Fibroblast of mammary gland (primary cell): ENCODE measurements at places on chromosomes 4 and X.

GRCh38 chr4:139749338-139749737 is 83.7 kb downstream of the MGST2 start:
- no peak for DNase-seq

GRCh38 chr4:153207567-153207966 is 3.3 kb downstream of the TRIM2 start:
- peak; percentile 31 for DNase-seq

GRCh38 chr4:3219761-3220475 is 29.0 kb upstream of the MSANTD1 start:
- no peak for DNase-seq

GRCh38 chr4:72430988-72431387 is 138.0 kb downstream of the ADAMTS3 start:
- DNase-seq, result no peak

DNA sequence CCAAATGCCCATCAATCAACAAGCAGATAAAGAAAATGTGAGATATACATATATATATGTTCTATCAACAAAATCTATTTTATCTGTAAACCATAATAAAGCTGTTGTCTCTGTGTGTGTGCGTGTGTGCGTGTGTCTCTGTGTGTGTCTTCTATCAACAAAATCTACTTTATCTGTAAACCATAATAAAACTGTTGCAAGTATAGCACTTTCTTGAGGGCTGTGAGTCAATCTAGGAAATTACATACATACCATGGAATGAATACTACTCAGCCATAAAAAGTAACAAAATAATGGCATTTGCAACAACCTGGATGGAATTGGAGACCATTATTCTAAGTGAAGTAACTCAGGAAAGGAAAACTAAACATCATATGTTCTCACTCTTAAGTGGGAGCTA is 12.5 kb upstream of the PLK4 start:
- no peak for DNase-seq

DNA sequence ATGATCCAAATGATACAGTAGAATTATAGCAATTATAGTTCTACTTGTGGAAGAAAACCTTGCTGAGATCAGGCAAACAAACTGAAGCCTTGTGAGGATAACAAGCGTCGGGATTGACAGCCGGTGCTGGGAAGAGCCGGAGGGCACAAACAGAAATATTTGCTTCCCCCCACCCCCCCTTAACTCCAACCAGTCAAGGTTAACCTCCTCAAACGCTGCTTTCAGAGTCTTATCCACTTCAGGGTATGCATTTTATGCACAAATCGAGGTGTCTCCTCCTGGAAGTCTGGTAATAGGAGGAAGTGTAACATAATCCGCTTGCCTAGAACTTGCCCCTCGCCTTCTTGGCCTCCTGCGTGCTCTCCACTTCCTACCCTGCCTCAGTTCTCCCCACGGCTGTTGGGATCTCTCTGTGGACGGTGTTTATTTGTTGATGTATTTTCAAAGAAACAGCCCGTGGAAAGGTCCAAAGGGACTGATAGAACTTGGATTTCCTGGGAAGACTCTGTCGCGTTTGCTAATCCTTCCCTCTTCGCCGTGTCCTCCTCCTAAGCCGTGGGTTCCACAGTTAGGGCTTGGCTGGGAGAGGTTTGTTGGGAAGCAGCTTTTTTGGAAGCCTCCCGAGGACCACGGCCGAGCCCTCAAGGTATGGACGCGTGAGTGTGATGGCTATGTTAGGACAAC is 4.1 kb upstream of the ARX start:
- no peak for DNase-seq

DNA sequence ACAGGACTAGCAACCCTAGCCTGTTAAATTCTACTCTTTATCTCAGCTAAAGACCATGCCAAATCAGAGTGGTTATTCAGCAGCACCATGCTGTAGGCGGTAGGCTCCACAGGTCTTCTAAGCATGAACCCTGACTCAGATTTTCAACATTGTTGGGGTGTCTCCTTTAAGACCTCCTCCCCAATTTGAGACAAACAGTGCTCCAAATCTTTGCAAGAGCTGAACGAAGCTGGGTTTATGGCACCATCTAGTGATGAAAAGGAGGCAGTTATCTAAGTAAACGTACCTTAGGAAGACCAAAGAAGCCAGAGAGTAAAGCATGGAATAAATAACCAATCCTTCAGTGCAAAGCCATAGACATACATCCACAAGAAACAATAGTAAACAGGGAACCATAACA is 334.5 kb upstream of the SLC7A11 start:
- DNase-seq, result peak; percentile 48

- DNase-seq, result peak; percentile 18
Measured at GRCh38 chr4:107060388-107060787, 24.3 kb upstream of the DKK2 start.

DNA sequence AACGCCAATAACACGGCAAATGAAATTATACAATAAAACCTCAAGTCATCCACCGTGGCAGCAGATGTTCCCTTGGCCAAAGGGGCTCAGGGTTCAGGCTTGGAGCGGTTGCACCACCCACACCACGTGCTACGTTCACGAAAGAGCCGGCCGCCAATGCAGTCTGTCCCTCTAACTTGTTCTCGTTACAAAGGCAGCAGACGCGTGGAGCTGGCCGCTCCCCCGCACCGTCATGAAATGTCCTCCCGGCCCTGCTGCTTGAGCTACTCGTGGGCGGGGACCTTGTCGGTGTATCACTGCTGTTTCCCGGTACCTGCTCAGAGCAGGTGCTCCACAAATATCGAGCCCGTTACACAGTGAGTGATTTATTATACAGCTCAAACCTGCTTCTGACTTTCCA is 36.4 kb upstream of the MAN2B2 start:
- no peak for DNase-seq

DNA sequence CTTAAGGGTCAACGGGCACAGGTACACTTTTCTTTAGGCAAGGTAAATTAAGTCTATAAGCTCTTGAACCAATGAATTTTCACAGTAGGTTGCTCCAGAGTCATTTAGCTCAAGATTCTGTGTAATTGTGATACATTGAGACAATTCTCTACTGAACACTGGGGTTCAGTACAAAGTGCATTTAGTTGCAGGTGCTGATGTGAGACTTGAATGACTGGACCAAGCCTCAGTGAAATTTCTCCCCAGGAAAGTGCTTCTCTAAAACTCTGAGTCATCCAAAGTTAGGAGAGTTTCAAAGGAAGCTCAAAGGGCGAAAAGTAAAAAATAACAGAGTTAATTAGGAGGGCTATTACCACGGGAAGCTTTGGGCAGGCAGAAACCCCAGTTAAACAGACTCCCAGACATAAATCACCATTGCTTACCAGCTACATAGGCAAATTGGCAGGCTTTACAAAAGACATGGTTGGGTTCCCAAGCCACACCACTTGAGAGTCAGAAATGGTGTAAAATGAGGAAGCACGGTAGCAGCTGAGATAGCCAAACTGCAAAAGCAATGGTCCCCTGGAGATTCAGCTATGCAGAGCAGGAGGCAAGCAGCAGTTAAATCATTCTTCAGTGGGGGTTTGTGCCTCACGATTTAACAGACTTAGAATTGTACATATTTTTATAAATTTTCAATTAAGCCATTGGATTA is 202.6 kb downstream of the PCDH19 start:
- no peak for DNase-seq

DNA sequence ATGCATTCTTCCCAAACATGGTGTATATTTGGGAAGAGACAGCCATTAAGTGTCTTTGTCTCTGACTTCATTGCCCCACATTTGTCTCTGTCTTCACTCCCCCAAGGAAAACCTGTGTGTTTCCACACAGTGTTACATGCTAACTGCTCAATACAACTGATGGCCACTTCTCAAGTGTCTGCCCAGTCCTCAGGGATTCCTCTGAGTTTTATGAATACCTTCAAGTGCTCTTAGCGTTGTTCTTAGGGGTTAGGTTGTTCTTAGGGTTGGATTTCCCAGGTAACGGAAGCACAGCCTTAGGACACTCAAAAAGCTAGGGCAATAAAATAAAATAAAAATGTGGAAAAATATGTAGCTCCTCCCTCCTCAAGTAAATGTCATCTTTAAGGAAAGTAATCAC is 64.7 kb upstream of the PLAC8 start:
- no peak for DNase-seq

GRCh38 chr4:68447201-68447600 is at the start of gene TMPRSS11E:
Gene TMPRSS11E (plus strand): TSS chr4:68447463. CDS start chr4:68447513, 50 bp downstream.
- DNase-seq, result no peak

- DNase-seq, result no peak
Measured at GRCh38 chr4:112284662-112285411, 867 bp downstream of the TIFA start.

DNA sequence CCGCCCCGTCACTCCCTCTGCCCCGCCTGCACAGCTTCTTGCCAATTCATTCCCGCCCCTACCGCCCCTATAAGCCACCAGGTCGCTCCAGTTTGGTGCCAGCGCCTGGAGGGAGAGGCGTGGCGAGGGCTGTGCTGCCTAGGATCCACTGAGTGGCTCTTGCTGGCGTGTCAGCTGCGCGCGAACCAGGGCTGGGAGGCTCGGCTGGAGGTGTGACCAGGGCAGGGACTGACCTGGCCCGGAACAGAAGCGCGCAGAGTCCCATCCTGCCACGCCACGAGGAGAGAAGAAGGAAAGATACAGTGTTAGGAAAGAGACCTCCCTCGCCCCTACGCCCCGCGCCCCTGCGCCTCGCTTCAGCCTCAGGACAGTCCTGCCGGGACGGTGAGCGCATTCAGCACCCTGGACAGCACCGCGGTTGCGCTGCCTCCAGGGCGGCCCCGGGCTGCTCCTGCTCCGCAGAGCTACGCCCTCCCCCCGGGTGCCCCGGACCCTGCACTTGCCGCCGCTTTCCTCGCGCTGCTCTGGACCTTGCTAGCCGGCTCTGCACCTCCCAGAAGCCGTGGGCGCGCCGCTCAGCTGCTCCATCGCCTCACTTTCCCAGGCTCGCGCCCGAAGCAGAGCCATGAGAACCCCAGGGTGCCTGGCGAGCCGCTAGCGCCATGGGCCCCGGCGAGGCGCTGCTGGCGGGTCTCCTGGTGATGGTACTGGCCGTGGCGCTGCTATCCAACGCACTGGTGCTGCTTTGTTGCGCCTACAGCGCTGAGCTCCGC is at the start of gene GPR78:
Gene GPR78, plus strand, starts transcription at position 72 of the 773 bp plus-strand sequence. Its CDS starts 591 bp downstream, at position 663.
- DNase-seq, result peak; percentile 42

DNA sequence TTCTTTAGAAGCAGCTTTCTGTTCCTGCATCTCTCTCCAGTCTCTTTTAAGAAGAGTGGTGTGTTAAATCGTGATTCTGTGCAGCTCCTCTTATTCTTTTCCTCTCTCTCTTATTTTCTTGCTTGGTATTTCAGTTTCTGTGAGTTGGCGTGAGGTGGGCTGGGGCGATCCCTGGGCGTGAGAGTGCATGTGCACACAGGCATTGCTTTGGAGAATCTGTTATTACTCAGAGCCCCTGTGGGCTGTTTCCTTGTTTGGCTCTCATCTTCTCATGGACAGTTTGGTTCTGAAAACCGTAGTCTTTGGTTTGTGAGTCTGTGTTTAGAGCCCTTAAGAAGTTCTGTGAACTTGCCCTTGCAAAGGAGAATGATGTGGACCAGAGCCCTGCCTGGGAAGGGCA is 97.2 kb upstream of the CLNK start:
- no peak for DNase-seq

DNA sequence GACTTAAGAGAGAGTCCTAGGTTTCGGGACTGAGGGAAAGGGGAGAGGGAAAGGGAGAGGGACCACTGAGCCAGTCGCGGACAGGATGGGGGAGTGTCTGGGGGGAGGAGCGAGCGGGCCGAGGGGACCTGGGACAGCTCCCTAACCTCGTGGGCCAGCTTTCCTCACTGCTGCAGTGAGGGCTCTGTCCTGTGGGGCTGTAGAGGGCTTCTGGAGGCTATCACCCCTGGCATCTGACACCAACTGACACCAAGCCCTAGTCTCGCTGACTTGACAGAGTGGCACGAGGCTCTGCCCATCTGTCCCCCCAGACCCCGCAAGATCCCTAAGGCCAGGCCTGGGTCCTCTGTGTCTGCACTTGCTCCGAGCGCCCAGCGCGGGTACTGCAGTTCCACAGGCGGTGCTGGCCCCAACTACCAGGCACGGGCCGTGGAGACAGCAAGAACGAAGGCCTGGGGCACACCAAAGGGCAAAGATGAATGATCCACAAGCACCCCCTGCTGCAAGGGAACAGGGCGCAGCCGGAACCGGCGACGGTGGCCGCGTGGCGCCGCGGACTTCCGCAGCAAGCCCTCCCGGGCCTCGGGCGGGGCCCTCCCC is 465 bp downstream of the HAUS7 start:
- DNase-seq, result peak; percentile 28

DNA sequence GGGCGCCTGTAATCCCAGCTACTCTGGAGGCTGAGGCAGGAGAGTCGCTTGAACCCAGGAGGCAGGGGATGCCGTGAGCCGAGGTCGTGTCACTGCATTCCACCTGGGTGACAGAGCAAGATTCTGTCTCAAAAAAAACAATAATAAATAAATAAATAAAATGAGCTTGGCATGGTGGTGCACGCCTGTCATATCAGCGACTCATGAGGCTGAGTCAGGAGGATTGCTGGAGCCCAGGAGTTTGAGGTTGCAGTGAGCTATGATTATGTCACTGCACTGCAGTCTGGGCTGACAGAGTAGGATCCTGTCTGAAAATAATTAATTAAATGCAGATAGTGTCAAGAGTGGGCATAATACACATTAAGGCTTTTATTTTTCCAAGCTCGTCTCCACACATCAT is 77.5 kb downstream of the DHRSX start:
- DNase-seq, result peak; percentile 75

GRCh38 chr4:6772223-6772928 is 10.2 kb upstream of the KIAA0232 start:
- DNase-seq, result no peak

GRCh38 chr4:59240011-59240410 is 1960.1 kb upstream of the ADGRL3 start:
- no peak for DNase-seq

GRCh38 chr4:156144961-156145360 is 191.3 kb upstream of the CTSO start:
- DNase-seq, result no peak

- no peak for DNase-seq
Measured at GRCh38 chr4:24705016-24705753, 90.2 kb upstream of the SOD3 start.
